Keratinocyte (primary cell): ENCODE measurements at places on chromosomes 4 and X. TPM values are rescaled to one million over a fixed set of nuclear protein-coding genes. Genes with fewer than 3 reads are reported as not detected.
A peak's percentile ranks its signal among the peaks of the same experiment; 100 is the strongest.

Gene MRFAP1L1
- polyA plus RNA-seq = 47.6 to 77.9 TPM (median 50.7 TPM) in 3 replicates

Gene MAGED4
- 0.06 TPM in 1 of 3 replicates, not detected in the others for polyA plus RNA-seq

Gene HDX
- 1.7 to 2.4 TPM (median 2.2 TPM) in 3 replicates for polyA plus RNA-seq

Gene N4BP2
- polyA plus RNA-seq = 1.3 to 2.7 TPM (median 1.9 TPM) in 3 replicates

Gene PRSS12
- polyA plus RNA-seq = 12.5 to 21.6 TPM (median 16.6 TPM) in 3 replicates

DNA sequence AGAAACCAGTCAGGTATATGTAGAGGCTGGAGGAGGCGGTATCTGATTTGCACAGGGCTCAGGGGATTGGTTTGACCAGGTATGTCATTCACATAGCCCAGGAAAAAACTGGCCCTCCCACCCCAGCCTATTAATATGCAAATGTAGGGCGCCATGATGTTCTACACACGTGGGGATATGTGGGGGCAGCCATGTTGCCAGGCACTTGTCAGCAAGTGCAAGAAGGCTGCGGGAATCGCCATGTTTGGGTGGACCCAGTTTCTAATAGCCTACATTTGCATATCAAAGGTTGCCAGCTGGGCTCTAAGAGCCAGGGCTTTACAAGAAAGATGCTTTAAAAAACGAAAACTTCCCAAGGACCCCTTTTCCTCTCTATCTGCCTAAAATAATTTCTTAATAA lies 335.1 kb downstream of the SMARCA1 start:
- H3K27me3 ChIP-seq = no peaks in the 10 kb centered on the region
- H3K4me3 ChIP-seq = no peak overlapping the region
- DNase-seq = no peak
- H3K4me1 ChIP-seq = no peaks in the 10 kb centered on the region
- H3K27ac ChIP-seq = no peak overlapping the region
- no peaks in the 10 kb centered on the region for H3K36me3 ChIP-seq

DNA sequence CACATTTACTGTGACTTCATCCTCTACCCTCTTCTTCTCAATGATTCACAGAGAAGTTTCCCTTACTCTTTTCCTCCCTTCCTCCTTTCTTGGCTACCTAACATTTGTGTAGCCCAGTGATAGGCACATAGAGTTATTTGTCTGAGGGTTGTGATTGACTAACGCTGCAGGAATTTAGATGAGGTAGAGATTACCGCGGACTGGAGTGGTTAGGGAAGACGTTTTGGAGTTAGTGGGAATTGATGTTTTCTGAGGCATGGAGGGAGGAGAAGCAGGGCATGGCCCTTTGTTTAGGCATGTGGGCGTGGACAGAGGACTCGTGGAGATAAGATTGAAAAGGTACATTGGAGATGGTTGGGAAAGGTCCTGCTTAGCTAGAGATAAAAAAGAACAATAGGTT lies 246.7 kb downstream of the GPAT3 start:
- H3K36me3 ChIP-seq = no peaks in the 10 kb centered on the region
- no peak overlapping the region for H3K4me3 ChIP-seq
- H3K27ac ChIP-seq = no peak overlapping the region
- H3K27me3 ChIP-seq = no peaks in the 10 kb centered on the region
- no peak for DNase-seq
- H3K4me1 ChIP-seq = no peaks in the 10 kb centered on the region

GRCh38 chrX:22365460-22365859 lies 92.7 kb downstream of the CBLL2 start:
- no peaks in the 10 kb centered on the region for H3K27me3 ChIP-seq
- peak overlapping the region; percentile 62 for H3K27ac ChIP-seq
- peaks cover 10% of the 10 kb centered on the region for H3K4me1 ChIP-seq

GRCh38 chr4:42396361-42396751 lies 932 bp upstream of the SHISA3 start:
- no peaks in the 10 kb centered on the region for H3K4me1 ChIP-seq
- no peak overlapping the region for H3K4me3 ChIP-seq
- H3K27ac ChIP-seq = no peak overlapping the region

GRCh38 chr4:185672151-185672550 lies 136.8 kb upstream of the PDLIM3 start:
- no peak for DNase-seq
- peaks cover 2% of the 10 kb centered on the region for H3K27me3 ChIP-seq
- no peaks in the 10 kb centered on the region for H3K36me3 ChIP-seq

GRCh38 chr4:55291227-55291640 lies 54.8 kb upstream of the SRD5A3 start:
- H3K27ac ChIP-seq = no peak overlapping the region
- no peaks in the 10 kb centered on the region for H3K27me3 ChIP-seq
- no peaks in the 10 kb centered on the region for H3K4me1 ChIP-seq
- no peaks in the 10 kb centered on the region for H3K36me3 ChIP-seq
- H3K4me3 ChIP-seq = no peak overlapping the region
- DNase-seq = no peak

- H3K27me3 ChIP-seq = no peaks in the 10 kb centered on the region
- peaks cover 55% of the 10 kb centered on the region for H3K4me1 ChIP-seq
- no peak for DNase-seq
- no peaks in the 10 kb centered on the region for H3K36me3 ChIP-seq
- H3K27ac ChIP-seq = no peak overlapping the region
Measured at GRCh38 chr4:88618782-88619485, 26.7 kb downstream of the HERC3 start.

DNA sequence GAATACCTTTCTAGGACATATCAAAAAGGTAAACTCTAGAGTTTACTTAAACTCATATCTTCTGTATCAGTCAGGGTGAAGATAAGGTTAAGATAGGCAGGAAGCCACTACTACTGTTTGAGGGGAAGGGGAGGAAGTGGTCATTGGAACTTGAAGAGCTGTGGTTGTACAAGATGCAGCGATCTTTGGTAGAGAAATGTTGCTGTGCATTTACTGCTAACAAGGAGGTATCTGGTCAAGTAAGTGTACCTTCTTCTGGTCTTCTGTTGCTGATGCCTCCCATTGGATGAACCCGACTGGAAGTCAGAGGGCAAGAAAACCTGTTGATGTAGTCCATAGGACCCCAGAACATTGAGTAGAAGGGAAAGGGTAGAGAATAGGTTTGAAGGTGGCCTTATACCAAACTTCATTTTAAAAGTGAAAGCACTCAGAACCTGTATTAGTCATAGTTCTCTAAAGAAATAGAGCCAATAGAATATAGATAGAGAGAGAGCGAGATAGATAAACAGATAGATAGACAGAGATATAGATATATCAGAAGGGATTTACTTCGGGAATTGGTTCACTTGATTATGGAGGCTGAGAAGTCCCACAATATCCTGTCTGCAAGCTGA lies 47.9 kb upstream of the TSPAN5 start:
- no peak overlapping the region for H3K27ac ChIP-seq
